ENCODE measurements at places on chromosomes 11 and 22.

DNA sequence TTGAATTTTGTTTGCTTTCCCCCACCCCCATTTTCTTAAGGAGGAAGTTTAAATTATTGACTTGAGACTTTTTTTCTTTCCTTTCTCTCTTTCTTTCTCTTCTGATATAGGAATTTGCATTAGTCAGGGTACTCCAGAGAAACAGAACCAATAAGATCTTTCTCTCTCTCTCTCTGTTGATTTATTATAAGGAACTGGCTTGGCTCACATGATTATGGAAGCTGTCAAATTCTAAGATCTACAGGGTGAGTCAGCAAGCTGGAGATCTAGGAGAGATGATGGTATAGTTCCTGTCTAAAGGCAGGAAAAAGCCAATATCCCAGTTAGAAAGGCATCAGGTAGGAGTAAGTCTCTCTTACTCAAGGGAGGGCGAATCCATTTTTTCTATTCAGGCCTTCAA lies 64.0 kb downstream of the CCDC81 start:
- DNase-seq, result peak; percentile 34

GRCh38 chr11:107592813-107593212 lies 1.9 kb downstream of the ELMOD1 start:
- DNase-seq, result no peak

DNA sequence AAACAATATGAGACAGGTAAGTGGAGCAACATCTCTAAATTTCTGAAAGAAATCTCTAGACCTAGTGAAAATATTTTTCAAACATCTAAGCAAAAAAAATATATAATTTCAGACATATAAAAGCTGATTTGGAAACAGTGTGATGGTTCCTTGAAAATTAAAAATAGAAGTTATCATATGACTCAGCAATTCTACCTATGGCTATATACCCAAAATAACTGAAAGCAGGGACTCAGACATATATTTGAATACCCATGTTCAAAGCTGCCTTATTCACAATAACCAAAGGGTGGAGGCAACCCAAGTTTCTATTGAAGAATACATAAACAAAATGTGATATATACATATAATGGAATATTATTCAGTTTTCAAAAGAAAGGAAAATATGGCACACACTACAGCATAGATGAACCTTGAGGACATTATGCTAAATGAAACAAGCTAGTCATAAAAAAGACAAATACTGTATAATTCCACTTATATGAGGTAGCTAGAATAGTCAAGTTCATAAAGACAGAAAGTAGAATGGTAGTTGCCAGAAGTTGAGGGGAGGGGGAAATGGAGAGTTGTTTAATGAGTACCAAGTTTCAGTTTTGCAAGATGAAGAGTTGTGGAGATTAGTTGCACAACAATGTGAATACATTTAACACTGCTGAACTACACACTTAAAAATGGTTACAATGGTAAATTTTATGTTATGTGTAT lies 300.4 kb downstream of the TTC28 start:
- no peak for DNase-seq

DNA sequence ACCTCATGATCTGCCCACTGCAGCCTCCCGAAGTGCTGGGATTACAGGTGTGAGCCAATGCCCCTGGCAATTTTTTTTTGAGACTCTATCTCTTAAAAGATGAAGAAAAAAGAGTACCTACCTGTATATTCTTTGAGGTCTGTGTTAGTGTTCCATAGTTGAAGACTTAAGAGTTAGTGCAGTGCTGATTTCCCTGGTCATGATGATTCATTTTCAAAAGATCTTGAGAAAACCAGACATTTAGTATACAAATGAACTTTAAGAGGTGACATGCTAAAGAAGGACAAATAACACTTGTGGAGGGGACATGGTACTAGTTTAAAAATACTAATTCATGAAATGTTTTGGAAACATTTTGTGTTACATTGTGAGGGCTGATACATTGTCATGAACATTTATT lies 17.7 kb downstream of the CBL start:
- no peak for DNase-seq

DNA sequence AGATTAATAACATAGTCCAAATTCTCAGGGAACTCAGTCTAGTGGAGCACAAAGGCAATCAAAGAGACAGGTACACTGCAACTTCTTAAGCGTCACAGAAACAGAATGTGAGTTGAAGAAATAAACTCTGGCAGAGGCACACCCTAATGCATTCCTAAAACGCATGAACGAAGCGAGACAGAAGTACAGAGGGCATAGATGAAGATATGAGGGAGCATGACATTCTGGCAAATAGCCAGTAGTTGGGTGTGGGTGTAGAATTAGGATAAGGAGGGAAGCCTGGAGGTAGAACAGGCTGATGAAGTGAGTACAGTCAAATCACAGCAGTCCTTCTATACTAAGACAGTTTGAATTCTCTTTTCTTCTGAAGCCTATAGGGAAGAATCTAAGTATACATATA lies 838.7 kb upstream of the API5 start:
- no peak for DNase-seq

DNA sequence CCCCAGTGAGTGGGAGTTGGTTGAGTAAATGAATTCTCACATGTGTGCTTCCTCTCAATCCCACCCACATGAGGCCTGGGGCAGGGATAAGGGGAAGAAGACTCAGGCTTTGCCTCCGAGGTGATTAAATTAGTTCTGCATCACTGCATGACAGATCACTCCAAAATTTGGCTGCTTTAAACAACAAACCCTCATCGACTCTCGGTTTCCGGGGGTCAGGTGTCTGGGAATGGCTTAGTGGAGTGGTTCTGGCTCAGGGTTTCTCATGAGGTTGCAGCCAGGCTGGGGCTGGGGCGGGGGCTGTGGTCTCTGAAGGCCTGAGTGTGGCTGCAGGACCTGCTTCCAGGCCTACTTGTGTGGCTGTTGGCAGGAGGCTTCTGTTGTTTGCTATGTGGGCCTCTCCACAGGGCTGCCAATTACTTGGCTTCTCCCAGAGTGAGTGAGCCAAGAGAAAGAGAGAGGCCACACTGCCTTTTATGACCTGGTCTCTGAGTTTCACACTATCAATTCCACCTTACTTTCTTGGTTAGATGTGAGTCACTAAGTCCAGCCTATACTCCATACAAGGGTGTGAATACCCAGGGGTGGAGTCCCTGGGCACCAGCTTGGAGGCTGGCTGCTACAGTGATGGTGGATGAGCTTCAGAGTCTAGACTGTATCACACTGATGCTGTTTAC lies 15.9 kb downstream of the MOGAT2 start:
- DNase-seq, result no peak

DNA sequence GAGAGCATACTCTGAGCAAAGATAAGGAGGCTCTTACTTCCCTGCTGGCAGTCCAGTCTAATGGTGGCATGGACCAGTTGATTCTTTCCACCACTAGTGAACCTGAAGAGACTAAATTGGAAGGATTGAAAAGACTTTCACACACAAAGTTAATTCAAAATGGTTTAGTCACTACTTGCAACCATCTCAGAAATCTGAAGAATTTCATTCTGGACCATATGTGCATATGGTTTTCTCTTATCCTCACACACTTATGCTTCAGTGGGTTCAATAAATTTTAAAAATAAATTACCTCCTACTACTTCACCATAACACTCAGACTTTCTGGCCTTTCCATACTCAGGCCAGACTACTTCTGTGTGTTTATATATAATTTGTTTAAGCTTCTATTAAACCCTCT lies 44.7 kb downstream of the CADM1 start:
- peak; percentile 70 for DNase-seq

GRCh38 chr11:34603129-34604001 lies 17.5 kb upstream of the EHF start:
- DNase-seq, result no peak

DNA sequence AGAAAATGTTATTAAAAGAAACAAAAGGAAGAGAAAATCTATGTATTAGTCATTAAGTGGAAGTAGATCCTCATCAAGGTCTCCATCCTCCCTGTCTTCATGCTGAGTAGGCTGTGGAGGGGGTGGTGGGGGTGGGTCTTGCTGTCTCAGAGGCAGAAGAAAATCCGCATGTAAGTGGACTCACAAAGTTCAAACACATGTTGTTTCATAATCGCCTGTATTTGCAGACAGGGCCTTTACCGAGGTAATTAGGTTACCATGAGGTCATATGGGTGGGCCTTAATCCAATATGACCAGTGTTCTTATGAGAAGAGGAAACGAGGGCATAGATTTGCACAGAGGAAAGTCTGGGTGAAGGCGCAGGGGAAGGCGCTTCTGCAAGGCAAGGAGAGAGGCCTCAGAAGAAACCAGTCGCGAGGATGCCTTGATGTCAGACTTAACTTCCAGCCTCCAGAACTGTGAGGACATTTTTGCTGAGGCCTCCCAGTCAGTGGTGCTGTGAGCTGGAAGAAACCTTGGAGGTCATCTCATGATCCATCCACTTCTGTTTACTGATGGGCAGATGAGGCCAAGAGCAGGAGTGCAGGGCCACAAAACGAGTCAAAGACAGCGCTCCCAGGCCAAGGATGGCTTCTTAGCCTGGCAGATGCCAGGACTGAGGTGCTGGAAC lies 49.3 kb upstream of the THY1 start:
- no peak for DNase-seq

DNA sequence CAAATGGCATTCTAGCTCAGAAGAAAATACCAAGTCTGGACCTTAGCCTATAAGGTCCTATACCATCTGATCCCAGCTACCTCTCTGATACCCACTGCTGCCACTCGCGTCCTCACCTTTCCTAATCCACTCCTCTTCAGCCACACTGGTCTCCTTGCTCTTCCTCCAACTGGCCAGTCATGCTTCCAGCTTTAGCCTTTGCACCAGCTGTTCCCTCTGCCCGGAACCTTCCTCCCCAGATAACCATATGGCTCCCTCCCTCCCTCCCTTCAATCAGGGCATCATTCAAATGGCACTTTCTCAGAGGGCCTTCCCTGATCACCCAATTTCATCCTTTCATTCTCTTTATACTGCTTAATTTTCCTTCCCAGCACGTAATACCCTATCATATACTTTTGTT lies 67.9 kb downstream of the KCNC1 start:
- no peak for DNase-seq

DNA sequence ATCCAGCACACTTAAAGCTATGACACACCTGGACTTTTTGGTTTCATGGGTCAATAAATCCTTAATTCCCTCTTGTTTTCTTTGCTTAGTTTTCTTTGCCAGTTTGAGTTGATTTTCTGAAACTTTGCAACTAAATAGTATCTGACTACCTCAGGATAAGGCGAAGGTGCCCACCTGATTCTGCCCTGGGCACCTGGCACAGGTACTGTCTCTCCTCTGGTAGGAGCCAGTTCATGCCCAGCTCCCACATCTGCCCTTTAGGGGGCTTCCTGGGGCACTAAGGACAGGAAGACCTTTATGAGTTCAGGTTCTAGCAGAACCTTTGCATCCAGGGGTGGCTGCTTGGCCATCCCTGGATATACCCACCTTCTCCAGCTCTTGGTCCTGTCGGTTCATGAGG lies 19.6 kb upstream of the KCNJ11 start:
- DNase-seq, result no peak

GRCh38 chr22:49380095-49380827 lies 447.4 kb downstream of the BRD1 start:
- DNase-seq, result no peak

- DNase-seq, result no peak
These were observed 24.5 kb downstream of the MOB2 start for GRCh38 chr11:1461826-1462697.

- DNase-seq, result no peak
These were observed 5.1 kb upstream of the SMPD1 start for GRCh38 chr11:6385046-6385777.

DNA sequence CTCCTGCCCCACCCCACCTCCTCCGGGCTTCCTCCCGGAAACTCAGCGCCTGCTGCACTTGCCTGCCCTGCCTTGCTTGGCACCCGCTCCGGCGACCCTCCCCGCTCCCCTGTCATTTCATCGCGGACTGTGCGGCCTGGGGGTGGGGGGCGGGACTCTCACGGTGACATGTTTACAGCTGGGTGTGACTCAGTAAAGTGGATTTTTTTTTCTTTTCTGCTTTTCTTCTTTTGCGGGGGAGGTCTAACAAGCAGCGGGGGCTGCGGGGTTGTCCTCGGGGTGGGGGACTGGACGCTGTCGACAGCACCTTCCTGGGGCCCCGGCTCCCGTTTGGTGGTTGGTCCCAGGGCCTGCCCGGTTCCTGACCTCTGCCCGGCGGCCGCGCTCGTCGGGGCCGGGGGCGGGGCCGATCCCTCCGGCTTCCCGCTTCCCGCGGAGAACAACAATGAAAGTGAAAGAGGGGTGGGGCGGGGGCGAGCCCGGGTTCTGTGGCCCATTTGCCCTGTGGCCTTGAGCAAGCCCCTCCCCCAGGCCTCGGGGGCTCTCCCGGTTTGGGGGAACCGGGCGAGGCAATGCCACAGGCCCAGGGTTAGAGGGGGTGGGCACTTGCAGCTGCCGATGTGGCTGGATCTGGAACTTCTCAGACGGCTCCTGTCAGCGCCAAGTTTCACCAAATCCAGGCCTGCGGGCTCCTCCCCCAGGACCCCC lies 975 bp upstream of the MDK start:
- DNase-seq, result no peak

DNA sequence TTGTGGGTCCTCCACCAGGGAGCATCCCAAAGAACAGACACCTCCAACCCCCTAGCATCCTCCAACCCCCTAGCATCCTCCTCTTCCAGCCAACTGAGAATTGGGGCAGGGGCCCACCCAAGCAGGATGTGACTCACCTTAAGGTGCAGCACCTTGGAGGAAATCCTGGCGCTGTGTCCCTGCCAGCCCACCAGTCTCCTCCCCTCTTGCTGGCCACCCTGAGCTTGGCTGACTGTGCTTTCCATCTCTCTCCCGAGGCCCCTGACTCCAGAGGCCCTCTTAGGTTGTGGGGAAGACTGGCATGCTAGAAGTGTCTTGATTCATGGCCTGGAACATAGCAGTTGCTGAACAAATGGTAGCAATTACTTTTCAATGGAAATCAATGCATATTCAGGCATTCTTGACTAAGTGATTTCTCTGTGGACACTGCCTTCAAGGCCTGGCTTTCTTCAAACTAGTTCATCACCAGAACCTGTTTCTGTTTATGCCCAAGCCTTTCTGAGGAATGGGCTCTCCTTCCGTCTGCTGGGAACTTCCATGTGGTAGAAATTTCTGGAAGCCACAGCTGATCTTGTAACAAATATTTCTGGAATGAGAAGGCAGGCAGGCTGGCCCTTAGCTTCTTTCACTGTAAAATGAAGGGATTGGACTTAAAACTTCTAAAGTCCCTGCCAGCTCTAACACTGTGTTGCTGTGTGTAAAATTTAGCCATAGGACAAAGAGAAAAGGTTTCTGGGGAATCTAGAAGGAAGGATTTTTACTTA lies 60.5 kb downstream of the CEP164 start:
- peak; percentile 72 for DNase-seq

DNA sequence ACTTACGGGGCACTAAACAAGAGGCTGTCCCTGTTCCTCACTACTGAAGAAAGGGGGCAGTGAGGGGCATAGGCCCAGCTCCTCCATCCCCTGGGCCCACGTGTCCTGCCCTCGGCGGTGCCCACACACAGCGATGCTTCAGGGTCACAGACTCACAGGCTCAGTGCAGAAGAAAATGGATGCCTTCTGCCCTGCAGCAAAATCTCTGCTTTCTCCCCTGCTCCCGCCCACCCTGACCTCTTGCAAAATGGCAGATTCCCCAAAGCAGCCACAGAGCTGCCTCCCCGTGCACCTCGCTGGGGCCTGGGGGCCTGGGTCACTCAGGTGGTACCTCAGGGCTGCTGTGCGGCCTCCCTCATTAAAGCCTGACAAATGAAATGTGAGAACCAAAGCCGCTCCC lies 204.0 kb downstream of the DSCAML1 start:
- DNase-seq, result no peak

All from fibroblast of skin of left biceps (primary cell).